ENCODE measurements at places on chromosomes 6 and 20.

DNA sequence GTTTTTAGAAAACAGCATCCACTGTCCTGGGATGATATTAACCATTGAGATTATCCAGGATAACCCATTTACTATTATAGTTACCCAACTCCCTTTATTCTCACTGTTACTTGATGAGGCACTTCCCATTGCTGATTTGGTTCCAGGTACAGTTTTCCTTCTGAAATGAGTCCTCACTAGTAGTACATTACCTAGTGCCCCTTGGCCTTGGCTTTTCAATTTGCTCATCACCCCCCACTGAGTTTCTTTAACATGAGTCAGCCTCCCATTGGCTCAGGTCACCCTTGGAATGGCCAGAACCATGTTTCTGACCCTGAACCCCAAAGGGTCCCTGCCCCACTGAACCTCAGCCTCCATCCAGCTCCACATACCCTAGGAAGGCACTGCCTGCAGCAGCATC lies 28.4 kb downstream of the MDGA1 start:
- no peak for DNase-seq

DNA sequence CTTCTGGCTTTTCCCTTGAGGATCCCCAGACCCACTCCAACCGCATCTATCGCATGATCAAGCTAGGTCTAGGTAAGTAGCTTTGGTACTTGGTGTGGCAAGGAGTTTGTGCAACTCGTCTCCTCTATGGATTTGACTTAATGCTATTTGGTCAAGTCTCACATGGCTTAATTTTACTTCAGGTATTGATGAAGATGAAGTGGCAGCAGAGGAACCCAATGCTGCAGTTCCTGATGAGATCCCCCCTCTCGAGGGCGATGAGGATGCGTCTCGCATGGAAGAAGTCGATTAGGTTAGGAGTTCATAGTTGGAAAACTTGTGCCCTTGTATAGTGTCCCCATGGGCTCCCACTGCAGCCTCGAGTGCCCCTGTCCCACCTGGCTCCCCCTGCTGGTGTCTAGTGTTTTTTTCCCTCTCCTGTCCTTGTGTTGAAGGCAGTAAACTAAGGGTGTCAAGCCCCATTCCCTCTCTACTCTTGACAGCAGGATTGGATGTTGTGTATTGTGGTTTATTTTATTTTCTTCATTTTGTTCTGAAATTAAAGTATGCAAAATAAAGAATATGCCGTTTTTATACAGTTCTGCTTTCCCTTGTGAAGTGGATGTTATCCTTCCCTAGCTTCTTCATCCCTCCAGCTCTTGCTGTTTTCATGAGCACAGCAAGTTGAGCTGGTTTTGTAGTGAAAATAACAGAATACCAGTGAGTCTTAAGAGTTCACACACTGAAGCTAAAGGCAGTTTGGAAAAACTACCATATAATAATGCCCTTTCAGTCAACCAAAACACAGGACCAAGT lies 3.8 kb downstream of the SLC35B2 start:
- DNase-seq: no peak

- no peak for DNase-seq
Measured at GRCh38 chr6:12009180-12009685, 2.9 kb upstream of the HIVEP1 start.

- DNase-seq: no peak
Measured at GRCh38 chr20:40741507-40742106, 52.6 kb upstream of the MAFB start.

DNA sequence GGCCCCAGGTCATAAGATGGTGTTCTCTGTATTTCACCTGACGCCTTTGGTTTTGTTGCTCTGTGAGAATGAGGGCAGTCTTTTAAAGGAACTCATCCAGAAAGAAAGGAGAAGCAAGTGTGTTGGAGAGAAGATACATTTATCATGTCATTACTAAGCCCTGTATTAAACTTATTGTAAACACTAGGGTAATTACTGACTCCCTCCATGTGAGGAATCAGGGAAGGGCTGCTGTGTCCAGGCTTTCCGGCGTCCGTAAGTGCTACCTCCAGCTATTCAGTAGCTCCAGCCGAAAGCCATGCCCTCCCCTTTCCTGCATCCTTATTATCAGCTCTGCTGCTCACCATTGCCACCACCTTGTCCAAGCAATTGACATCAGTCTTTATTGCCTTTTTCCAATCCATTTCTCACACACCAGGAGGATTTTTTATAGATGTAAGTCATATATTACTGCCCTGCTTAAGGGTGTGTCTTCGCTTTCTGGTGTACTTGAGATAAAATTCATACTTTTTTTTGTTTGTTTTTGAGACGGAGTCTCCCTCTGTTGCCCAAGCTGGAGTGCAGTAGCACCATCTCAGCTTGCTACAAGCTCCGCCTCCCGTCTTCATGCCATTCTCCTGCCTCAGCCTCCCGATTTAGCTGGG lies 94.7 kb downstream of the RPP40 start:
- DNase-seq: no peak

DNA sequence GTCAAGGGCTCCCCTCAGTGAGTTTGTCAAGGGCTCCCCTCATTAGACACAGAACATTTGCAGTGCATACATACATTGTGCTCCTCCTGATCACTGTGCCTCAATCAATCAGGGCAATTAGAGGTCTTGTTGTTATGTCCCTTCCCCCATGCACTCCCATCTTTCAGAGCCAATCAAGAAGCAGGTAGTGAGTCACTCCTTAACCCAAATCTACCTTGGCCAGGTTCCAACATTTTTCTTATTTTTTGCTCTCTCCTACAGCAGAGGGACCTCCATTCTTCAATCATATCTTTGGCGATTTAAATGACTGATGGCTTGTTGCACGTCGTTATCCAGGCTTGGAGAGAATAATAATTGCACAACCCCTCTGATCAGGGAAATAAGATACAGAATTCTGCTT lies 409.9 kb upstream of the SPTLC3 start:
- no peak for DNase-seq

GRCh38 chr6:56970849-56971248 lies 15.9 kb downstream of the BEND6 start:
- no peak for DNase-seq

GRCh38 chr6:38501931-38502330 lies 137.8 kb downstream of the BTBD9 start:
- DNase-seq: no peak

GRCh38 chr6:31362751-31363150 lies 5.8 kb upstream of the HLA-B start:
- no peak for DNase-seq

DNA sequence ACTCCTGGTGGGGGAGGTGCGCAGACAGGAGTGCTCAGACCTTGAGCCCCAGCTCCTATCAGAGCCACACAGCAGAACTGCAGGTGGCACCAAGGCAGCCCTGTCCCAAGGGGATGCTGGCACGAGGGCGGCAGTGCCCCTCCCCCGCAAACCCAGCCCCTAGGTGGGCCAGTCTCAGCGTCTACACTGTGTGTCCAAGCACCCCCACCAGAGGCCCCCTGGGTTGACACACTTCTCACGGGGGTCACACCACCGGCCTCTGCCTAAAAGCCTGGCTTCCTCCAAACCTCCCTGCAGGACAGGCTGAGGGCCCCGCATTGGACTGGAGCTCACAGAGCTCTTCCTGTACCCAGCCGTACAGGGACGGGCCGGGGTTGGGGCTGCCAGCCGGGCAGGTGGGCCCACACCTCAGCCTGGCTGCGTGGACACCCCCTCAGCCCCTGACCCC lies 8.1 kb downstream of the SLC2A4RG start:
- no peak for DNase-seq

DNA sequence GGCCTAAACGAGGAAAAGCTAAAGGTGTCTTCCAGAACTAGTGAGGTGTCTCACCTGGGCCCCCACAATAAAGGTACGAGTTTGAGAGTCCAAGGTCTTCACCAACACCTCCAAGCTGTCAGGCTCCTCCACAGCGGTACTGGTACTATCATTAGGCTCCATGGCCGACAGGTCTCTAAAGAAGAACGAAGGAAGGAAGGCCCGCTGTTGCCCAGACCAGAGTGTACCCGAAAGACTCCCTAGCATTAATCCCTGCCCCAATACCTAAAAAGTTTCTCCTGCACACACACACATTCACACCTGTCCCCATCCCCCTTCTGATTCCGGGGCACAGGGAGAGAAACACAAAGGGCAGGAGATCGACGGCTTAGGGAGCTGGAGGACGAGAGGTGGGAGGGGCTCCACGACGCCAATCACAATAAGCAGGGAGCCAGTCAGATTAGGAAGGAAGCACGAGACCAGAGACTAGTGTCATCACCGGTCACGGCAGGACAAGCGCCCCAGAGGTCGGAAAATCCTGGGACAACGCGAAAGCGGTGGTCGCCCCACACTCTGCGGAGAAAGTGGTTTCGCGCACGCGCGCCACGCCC lies 764 bp downstream of the BAG6 start:
- no peak for DNase-seq

DNA sequence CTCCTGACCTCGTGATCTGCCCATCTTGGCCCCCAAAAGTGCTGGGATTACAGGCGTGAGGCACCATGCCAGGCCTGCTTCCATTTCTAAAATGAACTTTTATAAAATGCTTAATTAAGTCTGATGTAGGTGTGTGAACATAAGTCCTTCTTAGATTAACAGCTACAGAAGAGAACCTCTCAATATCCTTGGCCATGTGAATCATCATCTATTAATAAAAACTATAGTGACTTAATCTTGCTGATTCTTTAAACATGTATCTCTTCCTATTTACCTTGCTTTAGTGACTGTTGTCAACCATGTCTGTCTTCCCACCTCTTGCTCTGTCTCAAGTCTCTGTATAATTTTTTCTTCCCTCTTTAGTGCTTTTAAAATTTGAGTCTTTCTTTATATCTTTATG lies 127.1 kb downstream of the JARID2 start:
- no peak for DNase-seq

- no peak for DNase-seq
Measured at GRCh38 chr6:46440141-46440540, 51.1 kb downstream of the RCAN2 start.

DNA sequence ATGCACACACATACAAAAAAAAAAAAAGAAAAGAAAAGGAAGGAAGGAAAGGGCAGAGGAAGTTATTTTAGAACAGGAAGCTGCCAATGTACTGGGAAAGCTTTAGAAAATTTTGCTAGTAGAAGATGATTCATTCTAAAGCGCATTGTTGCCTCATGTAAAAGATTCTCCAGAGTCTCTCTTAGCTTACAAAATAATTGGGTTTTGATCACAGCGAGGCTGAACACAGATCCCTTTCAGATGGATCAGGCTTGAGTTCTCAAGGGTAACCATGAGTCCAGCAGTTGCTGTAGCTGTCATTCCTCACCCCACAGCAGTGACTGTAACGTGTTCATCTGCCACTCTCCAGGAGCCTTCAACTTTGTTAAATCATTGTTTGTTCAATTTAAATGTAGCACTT lies 81.9 kb downstream of the PHACTR2 start:
- DNase-seq: no peak

DNA sequence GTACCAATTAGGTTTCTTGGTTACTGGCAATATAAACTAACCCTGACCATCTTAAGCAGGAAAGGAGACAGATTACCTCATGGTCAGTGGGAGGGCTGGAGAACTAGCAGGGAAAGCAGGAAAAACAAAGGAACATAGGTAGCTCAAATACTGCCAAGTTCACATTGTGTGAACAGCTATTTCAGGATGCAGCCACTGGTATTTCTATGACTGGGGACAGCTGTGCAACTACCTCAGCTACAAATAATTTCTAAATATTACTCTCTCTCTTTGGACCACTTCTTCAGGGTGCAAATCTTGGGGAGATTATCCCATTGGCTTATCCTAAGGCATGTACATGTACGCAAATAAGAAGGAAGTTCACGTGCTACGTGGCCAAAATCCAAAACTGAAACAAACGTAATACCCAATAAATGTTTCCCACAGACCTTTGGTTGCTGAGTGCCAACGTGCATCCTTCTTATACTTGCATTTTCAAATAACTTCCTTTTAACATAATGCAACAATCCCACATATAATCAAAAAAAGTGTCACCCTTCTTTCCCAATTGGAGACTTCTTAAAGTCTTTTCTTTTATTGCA lies 180.9 kb downstream of the PHF3 start:
- no peak for DNase-seq

- no peak for DNase-seq
Measured at GRCh38 chr6:104957301-104958177, 632 bp downstream of the LIN28B start.

GRCh38 chr20:25399037-25399430 lies 8.4 kb upstream of the ABHD12 start:
- DNase-seq: no peak

DNA sequence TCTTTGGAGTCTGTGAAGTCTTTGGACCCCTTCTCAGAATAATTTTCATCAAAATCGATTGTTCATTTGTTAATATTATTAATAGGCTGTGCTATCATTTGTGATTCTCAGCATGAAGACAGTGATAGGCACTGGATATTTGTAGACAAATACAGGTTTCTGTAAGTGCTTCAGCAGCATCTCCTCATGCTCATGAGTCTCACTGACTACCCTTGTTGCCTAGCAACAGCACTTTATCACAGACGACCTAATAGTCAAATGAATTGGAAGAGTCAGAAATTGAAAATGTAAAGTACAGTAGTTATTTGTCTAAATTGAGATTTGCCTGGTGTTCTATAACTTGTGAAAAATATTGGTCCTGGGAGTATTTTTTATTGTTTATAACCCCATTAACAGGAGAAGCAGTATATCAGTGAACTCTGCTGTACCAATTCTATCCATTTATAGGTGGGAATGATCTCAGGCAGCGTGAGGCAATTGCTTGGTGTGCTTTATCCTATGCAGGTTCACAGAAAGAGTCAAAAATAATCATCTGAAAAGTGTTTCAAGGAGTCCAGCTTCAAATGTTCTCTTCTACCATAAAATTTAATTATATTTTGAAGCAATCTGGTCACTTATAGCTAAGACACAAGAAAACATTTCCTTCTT lies 684.6 kb downstream of the RFPL4B start:
- DNase-seq: no peak

GRCh38 chr6:57432157-57432556 lies 114.7 kb downstream of the PRIM2 start:
- DNase-seq: no peak

DNA sequence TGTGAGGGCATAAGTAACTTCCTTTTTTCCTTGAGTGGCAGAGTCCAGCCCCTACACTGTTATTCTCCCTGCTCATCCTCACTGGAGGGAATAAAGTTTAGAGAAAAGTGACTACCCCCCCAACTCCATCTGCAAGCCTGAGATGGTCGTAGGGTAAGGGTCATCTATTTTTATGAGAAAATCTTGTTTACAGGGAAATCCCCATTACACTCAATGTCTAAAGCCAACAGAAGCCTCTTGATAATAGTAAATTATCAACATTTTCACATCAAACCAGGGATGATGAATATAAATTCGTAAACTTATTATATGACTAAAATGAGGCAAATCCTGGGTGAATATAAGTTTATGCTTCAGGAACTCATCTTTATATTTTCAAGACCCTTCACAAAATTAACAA lies 174.0 kb upstream of the KCNK16 start:
- no peak for DNase-seq

DNA sequence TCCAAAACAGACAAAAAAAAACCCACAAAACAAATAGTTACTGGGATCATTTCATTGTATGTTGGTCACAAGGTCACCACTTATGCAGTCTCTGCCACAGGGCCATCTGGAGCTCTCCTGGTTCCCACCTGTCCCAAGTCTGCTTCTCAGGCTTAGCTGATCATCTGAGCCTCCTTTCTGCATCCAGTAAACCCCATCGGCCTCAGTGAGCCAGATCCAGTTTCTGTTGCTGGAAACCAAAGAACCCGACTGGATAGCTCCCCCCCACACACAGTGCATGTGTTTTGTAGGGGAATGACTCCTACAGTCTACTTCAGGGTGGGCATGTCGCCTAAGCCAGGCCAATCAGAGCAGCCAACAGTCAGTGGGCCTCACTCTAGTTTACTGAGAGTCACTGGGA lies 233.3 kb downstream of the PREX1 start:
- no peak for DNase-seq

GRCh38 chr20:5528261-5528660 lies 211.5 kb upstream of the PROKR2 start:
- no peak for DNase-seq

Data from C1 segment of cervical spinal cord (tissue), 14 donors.